GM06990 (cell line): ENCODE measurements at places on chromosomes 6 and 20.

GRCh38 chr6:145498425-145498824 is 236.9 kb downstream of the EPM2A start:
- DNase-seq = no peak

DNA sequence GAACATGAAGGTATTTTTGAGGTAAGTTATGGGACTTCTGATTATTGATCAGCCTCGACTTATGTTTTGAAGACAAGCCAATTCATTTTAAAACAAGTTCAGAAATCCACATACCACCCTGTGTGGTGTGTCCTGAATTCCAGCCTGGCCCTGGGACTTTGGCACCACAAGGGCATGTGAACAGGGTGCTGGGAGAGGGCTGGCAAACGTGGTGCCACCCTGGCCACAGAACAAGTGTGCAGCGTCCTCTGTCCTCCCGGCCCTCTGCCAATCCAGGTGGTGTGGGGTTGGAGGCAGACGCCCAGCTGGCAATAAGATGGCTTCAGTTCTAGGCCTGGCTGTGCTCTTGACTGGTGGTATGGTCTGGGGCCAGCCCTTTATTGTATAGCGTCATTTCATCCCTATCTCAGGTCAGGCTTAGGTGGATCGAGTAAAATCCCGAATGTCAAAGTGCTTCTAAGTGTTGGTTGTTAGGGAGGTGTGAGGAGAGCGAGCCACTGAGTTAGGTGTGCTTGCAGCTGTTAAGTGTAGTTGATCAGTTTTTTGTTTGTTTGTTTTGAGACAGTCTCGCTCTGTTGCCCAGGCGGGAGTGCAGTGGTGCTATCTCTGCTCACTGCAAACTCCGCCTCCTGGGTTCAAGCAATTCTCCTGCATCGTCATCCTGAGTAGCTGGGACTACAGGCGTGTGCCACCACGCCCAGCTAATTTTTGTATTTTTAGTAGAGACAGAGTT is 84.2 kb downstream of the RNF144B start:
- DNase-seq = no peak

DNA sequence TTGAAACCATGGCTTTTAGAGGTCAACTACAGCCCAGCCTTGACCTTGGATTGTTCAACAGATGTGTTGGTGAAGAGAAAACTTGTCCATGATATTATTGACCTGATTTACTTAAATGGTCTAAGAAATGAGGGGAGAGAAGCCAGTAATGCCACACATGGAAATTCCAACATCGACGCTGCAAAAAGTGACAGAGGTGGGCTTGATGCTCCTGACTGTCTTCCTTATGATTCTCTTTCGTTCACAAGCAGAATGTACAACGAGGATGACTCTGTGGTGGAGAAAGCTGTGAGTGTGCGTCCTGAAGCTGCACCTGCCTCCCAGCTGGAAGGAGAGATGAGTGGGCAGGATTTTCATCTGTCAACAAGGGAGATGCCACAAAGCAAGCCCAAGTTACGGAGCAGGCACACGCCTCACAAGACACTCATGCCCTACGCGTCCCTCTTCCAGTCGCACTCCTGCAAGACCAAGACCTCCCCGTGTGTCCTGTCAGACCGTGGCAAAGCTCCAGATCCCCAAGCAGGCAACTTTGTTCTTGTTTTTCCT is 16.2 kb downstream of the TTLL2 start:
- DNase-seq = no peak

DNA sequence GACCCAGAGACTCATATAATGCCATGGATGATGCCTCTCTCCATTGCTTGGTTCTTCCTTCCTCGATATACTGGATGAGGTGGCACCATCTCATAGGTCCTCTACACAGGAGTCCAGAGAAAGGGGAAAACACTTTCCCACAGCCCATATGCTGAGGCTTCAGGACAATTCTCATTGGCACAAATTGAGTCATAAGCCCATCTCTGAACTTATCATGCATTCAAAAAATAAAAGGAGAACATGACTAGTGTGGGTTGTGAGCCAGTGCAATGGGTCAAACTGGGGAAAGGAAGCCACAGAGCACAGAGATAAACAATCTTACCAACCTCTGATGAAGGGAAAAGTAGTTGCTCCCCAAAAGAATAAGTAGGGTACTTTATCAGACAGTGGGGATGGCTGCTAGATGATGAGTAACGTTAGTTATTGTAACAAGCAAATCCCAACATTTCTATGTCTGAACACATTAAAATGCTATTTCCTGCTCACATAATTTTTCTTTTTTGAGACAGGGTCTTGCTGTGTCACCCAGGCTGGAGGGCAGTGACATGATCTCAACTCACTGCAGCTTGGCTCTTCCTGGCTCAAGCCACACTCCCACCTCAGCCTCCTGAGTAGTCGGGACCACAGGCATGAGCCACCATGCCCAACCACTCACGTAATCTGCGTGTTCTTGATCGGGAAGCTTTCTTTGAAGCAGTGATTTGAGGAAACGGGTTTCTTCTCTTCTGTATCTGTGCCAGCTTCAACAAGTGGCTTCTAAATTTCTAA is 27.0 kb downstream of the SOD2 start:
- no peak for DNase-seq

GRCh38 chr20:44956410-44956809 is 3.8 kb downstream of the TOMM34 start:
- no peak for DNase-seq

DNA sequence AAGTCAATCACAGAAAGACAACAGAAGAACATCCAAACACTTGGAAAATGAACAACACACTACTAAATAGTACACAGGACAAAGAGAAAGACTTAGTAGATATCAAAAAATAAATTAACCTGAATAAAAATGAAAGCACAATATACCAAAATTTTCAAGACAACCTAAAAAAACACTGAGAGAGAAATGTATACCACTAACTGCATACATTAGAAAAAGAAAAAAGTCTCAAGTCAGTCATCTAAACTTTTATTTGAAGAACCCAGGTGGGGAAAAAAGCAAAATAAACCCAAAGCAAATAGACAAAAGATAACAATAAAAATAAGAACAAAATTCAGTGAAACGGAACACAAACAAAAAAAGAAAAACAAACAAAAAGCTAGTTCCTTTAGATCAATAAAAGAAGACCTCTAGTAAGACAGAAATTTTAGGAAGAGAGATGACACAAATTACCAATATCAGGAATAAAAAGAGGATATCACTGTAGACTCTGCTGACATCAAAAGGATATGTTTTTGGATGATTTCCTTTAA is 172.8 kb downstream of the TRIM27 start:
- DNase-seq = no peak

- peak; percentile 35 for DNase-seq
These were observed 126.0 kb upstream of the SLC2A12 start for GRCh38 chr6:134178161-134179044.

- DNase-seq = peak; percentile 58
These were observed 48.9 kb downstream of the ANKRD60 start for GRCh38 chr20:58179432-58180099.

DNA sequence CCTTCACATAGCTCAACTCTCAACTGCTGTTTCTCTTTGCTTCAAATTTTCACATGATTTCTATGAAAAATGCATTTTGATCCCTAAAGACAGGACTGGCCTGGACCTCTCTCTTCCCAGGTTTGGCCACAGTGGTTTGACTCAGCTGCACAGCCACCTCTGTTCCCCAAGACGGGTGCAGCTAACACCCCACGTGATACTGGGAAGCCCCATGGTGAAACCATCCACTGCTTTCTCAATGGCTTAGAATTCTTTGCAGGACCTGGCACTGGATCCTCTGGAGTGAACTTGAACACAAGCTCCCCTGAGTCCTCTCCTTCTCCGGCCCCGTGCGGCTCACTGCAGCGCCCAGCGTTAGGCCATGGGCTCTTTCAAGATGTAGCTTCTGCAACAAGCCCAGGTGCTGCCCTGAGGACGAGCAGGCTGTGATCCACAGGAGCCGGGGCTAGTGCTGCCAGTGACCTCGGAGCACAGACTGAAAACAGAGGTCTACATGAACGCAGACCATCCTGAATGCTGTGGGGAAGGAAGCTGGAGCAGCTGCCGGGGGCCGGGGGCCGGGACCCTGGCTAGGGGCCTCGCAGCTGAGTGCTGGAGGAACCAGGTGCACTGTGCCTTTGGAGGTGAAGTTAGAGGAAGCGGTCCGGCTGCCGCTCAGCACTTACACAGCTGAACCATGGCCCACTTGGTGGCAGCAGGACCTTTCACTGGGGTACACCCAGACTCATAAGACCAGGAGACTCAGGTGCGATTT is 58.8 kb upstream of the MPC1 start:
- no peak for DNase-seq

DNA sequence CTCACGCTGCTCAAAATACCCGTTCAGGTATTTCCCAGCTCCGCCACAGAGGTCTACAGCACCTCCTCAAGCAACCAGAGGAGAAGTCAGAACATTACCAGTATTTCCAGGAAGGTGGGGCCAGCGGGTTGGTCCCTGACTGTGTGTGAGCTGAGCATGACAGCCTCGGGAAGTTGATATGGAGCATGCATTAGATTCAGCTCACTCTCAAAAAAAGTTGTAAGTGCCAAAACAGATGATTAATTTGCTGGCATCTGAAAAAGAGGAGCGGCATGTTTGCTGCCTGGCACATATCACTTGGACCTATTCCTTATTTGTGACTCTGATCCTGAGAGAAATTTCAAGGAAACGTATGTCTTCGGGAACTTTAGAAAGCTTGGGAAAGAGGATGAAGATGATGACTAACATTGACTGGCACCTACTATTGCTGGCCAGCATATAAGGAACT is 32.3 kb downstream of the ELOVL2 start:
- no peak for DNase-seq

GRCh38 chr6:102085257-102085656 is 691.7 kb downstream of the GRIK2 start:
- no peak for DNase-seq

- DNase-seq = no peak
These were observed 15.3 kb upstream of the FHL5 start for GRCh38 chr6:96547654-96548053.

DNA sequence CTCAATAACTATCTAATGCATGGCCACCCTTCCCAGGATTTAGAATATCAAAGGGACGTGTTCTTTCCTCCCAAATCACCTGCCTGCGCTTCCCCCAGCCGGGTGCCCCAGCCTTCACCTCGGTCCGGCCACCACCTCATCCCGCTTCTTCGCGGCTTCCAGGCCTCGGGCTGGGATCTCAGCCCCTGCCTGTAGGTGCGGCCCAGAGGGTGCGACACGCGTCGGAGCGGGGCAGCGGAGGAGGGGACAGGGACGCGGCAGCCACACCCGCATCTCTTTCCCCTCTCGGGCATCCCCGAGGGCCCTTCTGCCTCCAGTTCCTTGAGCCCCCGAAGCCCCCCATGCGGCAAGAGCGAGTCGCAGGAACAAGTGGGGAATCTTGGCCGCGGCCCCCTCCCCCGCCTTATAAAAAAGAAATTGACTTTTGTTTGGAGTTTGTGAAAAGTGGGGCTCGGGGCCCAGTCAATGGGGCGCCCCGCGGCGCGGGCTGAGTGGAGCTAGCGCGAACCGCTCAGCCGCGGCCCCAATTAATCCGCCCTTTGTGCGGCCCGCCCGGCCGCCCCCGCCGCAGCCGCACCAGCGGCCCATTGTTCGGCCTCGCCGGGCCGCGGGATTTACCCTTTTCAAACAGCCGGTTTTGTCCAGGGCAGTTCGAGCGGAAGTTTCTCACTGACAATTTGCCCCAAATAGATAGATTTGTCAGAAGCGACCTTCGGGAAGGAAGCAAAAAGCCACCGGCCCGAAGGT is 8.4 kb upstream of the NR2E1 start:
- DNase-seq = no peak

GRCh38 chr6:125790358-125791150 is at the start of gene NCOA7:
Gene NCOA7, plus strand, starts transcription at chr6:125790960. Its CDS starts 24,395 bp downstream, at chr6:125815355.
- DNase-seq = peak; percentile 89

- no peak for DNase-seq
These were observed 15.7 kb upstream of the TBC1D22B start for GRCh38 chr6:37241775-37242428.

- DNase-seq = peak; percentile 41
These were observed 33.5 kb downstream of the PLG start for GRCh38 chr6:160735523-160735922.

DNA sequence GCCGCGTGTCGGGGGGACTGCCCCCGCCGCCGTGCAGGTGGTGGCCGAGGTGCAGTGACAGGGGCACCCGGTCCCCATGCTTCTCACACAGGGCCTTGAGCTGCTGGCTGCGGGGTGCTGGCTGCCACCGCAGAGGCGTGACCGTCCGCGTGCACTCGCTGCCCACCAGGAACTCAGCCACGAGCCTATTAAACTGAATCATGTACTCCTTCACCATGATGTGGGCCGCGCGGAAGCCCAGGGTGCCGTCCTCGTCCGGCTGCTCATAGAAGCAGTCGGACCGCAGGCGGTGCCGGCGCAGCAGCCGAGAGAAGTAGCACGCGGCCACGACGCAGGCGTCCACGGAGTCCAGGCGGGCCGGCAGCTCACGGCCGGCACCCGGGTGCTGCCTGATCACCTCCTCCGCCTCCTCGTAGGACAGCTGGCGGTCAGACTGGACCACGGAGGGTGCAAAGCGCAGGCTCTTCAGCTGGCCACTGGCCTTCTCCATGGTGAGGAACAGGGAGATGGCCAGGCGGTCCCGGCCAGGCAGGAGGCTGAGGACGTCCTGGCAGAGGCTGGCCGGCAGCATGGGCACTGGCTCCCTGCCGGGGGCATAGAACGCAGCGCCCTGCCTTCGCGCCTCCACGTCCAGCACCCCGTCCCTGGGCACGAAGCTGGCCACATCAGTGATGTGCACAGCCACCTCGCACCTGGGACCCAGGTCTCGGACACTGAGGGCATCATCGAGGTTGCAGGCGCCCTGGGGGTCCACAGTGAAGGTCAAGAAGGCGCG is 9.8 kb downstream of the HELZ2 start:
- DNase-seq = no peak

DNA sequence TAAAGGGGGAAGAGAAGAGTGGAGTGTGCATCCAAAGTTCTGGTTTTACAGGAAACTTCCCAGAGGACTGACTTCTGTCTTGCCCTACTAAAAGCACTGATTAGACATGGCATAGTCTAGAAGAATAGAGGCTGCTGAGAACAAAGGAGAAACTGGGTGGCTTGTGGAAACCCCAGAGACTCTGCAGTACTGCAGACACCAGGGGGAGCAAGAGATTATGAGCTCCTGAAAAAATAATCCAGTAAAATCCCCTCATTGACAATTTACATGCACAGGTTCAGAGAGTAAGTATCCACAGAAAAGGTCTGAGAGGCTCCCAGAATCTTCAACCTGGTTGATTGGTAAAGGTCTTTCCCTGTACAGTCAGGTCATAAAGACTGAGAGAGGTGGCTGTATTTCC is 48.7 kb upstream of the CLVS2 start:
- no peak for DNase-seq

- DNase-seq = no peak
These were observed 24.2 kb upstream of the ZNF318 start for GRCh38 chr6:43393602-43394001.

GRCh38 chr6:14826456-14826855 is 419.4 kb upstream of the JARID2 start:
- DNase-seq = no peak

DNA sequence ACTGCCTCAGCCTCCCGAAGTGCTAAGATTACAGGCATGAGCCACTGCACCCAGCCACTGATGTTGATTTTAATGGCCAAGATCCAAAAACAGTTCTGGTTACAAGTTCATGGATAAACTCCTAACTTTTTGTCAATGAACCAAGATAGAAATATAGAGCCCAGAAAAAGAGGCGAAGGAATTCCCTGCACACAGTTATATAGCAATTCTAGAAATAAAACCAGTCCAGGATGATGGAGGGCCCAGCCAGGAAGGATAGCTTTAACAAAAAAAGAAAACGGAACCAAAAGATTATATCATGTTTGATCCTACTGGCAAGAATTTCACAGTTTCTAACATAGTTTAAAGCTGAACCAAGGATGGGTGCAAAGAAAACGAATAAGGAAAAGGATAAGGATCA is 10.9 kb downstream of the EPB41L2 start:
- DNase-seq = no peak

GRCh38 chr6:40098774-40099173 is 164.5 kb upstream of the MOCS1 start:
- no peak for DNase-seq
